NCI-H2171 (cell line): ENCODE measurements at places on chromosomes 2 and 18.

DNA sequence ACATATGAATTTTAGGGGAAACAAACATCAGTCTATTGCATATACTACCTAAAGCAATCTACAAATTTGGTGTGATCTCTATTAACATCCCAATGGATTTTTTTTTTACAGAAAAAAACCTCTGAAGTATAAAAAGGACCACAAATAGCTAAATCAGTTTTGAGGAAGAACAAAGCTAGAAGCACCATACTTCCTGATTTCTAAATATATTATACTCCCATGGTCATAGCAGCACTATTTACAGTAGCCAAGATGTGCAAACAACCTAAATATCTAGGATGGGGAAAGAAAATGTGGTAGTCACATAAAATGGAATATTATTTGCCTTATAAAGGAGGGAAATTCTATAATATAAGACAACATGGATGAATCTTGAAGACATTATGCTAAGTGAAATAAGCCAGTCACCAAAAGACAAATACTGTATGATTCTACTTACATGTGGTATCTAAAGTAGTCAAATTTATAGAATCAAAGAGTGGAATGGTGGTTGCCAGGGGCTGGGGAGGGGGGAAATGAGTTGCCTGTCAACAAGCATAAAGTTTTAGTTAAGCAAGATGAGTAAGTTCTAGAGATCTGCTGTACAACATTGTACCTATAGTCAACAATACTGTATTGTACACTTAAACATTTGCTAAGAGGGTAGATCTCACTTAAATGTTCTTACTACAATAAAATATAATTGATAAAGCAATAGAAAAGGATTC, 17.6 kb upstream of the CASP8 start:
- DNase-seq = no peak

DNA sequence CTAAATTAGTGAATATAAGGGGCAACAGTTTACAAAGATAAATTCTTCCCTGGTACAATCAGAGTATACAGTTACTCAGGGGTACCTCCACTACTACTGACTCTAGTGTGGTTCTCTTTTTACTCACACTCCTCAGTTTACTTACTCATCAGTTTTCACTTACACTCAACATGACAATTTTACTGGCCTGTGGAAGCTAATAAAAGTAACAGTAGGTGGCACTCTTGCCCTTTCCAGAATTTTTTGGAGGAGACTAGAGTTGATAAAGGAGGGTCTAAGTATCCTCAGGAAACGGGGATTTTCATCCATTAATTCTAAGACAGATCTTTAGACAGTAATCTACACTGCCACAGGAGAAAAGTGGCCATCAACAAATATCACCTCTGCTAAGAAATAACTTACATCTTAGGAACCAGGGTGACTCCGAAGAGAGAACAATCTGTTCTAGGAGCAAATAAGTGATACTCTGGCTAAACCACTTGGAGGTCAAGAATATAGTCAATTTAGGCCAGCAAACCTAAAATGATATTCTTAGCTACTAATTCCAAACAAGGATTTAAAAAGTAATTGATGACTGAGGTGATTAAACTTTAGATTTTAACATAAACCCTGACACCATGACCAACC, 61.3 kb downstream of the ATL2 start:
- DNase-seq = peak; percentile 41

- DNase-seq = no peak
These were observed 1088.9 kb upstream of the GYPC start for GRCh38 chr2:125567100-125567499.

DNA sequence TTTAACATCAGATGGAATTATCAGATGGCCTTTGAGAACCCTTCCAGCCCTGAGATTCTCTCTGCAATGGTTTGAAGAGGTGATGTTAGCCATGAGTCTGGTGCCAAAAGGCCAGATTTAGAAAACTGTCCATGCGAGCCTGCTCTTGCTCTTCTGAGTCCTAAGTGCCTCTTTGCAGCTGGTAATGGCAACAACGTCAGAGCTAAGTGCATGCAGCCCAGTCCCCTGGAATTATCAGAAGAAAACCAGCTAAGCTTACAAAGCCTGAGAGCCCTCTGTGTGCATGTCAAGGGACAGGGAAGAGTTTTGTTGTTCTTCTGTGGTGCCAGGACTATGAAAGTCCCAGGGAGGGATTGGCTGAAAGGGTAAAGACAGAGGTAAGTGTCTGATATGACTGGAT, 89.8 kb downstream of the LOXHD1 start:
- DNase-seq = no peak

GRCh38 chr18:59902993-59903610, 3.3 kb downstream of the PMAIP1 start:
- no peak for DNase-seq

DNA sequence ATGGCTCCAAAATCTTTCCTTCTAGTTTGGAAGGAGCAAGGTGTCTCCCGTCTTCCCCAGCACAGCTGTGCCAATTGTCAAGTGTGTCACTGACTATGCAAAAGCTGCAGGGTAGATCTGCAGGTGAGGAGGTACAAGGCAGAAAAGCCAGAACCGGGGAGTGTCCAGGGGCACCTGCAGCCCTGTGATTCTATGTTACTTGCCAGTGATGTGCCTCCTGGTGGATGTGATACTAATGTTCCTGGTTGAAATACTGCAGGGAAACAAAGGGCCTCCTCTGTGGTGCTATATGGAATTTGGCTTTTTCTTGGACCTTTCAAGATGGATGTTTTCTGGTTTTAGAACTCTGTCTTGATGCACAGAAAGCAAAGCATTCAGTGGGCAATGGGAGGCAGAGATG, 80.3 kb downstream of the ST6GAL2 start:
- no peak for DNase-seq

- no peak for DNase-seq
These were observed 158.9 kb downstream of the MSH2 start for GRCh38 chr2:47561906-47562305.

GRCh38 chr2:211730215-211730614, 808.4 kb downstream of the ERBB4 start:
- no peak for DNase-seq

DNA sequence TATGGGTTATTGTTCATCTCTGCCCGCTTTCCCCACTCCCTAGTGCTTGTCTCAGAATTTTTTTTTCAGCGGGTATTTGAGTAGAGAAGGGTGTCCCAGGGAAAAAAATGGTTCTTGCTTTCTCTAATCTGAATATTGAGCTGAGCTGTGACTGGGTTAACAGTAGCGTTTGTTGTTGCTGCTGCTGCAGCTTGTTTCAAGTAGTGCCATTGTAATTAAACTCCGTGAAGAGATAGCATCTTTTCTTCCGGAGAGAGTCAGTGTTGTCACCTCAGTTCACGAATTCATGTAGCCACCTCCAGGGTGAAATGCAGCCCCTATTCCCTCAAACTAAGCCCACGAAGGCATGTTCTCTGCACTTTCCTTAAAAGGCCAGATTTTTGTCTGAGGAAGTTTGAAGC, 1.5 kb upstream of the AAK1 start:
- no peak for DNase-seq

- DNase-seq = no peak
These were observed 73.4 kb downstream of the PLEKHM3 start for GRCh38 chr2:207951734-207952470.

- no peak for DNase-seq
These were observed 66.2 kb downstream of the SYT4 start for GRCh38 chr18:43211059-43211458.

DNA sequence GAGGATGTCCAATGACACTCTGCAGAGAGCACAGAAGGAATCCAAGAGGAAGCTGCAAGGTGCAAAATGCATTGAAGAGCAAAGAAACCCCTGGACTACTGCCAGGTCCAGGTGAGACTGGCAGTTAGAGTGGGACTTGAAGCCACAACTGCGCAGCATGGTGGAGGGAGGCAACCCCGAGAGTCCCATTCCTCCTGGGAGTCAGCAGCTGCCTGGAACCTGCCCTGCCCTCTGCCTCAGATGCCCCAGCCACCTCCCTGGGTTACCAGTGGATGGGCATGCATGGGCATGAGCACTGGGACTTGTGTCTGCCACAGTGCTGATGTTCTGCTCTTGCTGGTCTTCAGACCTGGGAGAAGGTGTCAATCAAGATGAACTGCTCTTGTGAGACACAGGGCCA, 43.2 kb downstream of the ANKMY1 start:
- no peak for DNase-seq

DNA sequence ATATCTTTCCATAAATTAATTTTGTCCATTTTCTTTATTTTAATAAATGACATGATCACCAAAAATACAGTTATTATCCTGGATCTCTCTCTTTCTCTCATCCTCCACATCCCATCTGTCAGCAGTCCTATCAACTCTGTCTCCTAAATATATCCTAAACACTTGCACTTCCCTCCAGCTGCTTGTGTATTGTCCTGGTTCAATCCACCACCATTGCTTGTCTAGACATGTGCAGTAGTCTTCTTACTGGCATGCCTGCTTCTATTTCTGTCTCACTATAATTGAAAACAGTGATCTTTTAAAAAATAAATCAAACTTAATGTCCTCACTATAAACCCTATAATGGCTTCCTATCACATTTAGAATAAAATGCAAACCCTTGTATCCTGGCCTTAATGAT, 2168.6 kb upstream of the PIK3C3 start:
- DNase-seq = peak; percentile 13

- no peak for DNase-seq
These were observed 84.0 kb downstream of the SMAD2 start for GRCh38 chr18:47846431-47846830.

- no peak for DNase-seq
These were observed 44.5 kb downstream of the DDX18 start for GRCh38 chr2:117858892-117859531.

GRCh38 chr2:108623616-108624015, 89.3 kb downstream of the LIMS1 start:
- no peak for DNase-seq

DNA sequence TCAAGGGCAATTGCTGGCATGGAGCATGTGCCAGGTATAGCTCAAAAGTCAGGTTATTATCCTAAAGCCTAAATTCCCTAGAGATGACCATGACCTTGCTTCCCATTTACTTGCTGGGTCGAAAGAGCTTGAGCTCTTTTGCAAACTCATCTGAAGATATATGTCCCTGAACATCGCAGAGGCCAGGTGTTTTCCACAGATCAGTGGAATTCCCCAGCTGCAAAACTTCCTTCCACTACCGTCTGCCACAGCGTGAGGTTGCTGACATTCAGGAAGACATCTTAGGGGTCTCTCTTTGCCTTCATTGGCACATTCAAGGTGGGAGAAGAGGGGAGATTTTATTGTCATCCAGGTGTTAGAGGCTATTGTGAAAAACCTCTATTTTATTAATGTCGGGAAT, 171.0 kb downstream of the MIB1 start:
- DNase-seq = no peak

GRCh38 chr2:9167718-9168657, 38.6 kb upstream of the ASAP2 start:
- DNase-seq = no peak

GRCh38 chr2:70509565-70509964, 44.1 kb downstream of the TGFA start:
- no peak for DNase-seq

GRCh38 chr18:2932247-2933181, 80.4 kb downstream of the LPIN2 start:
- peak; percentile 37 for DNase-seq

DNA sequence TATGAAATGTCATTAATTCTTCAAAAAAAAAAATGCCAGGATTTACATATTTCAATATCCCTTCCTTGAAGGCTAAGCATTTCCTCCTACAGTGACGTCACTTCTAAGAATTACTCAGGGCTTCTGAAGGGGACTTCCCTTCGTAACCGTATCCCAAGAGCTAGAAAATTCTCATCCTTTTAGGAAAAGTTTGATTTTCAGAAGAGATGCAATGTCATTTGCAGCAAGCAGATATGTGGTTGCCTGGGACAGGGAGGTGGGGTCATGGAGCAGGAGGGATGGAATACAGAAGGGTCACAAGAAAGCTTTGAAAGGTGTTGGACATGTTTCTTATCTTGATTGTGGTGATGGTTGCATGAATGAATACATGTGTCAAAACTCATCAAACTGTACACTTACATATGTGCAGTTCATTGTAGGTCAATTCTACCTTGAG, 97.0 kb upstream of the ATL2 start:
- DNase-seq = no peak

GRCh38 chr2:8628866-8629209, 53.0 kb upstream of the ID2 start:
- no peak for DNase-seq

GRCh38 chr18:63878925-63879324, 8.6 kb upstream of the SERPINB2 start:
- no peak for DNase-seq

- DNase-seq = peak; percentile 75
These were observed 158.2 kb upstream of the CCDC150 start for GRCh38 chr2:196481324-196481697.

GRCh38 chr2:158818511-158818910, 23.4 kb downstream of the DAPL1 start:
- DNase-seq = no peak

GRCh38 chr2:198883604-198884003, 574.1 kb downstream of the SATB2 start:
- DNase-seq = no peak

- no peak for DNase-seq
These were observed 41.3 kb downstream of the CBLN2 start for GRCh38 chr18:72502671-72503431.

DNA sequence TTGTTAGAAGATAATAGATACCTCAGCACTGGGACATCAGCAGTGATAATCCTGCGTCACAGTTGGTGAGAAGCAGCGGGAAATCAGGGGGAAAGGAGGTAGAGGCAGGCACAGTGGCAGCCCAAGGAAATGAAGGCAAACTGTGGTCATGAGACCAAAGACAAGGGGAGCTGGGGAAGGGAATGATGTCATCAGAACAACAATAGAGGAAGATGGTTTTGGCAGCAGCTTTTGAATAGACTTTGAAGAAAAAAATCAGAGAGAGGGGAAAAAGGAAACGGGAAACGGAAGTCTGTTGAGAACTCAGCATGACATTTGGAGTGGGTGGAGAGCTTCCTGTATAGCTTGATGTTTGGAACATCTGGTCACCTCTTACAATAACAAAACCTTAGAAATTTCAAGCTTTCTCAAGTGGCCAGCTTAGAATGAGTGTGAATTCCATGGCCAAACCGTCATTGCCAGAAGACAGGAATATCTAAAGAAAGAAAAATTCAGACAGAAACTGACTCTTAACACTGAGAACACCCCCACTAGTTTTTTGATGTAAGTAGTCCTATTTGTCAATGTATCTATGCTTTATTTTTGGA, 18.4 kb upstream of the YES1 start:
- no peak for DNase-seq
